GF-D8 (cell line): ENCODE measurements at places on chromosomes 6 and 20.

DNA sequence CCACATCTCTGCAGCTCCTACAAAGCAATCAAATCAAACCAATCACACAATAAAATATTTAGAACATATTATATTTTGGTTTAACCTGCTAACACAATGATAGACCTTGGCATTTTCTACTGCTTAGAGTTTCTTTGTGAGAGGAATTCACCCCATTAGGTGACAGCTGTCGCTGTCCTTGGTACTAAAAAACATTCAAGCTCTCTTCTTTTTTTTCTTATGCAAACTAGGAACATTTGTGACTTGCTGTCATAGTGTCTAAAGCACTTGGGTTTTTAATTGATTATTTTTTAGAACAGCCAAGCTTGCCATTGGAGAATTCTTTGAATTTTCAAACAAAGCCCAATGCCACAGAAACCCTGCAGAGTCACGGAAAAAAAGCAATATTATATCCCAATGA, 46.4 kb downstream of the CNR1 start:
- no peak for DNase-seq

DNA sequence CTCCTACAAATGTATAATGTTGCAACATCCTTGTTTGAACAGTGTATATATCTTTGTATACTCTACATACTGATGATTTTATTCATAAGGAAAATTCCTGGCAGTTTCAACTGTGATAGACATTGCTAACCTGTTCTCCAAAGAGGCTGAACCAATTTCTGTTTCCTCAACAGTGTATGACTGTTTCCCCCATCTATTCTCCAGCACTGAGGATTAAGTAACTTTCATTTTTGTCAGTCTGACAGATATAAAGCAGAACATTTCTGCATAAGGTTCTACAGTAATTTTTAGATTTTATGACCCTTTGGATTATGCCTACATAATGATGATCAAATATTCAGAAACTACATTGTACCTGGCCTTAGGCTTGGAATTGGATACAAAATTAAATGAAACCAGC, 9.9 kb downstream of the PPP1R16B start:
- DNase-seq: no peak

GRCh38 chr6:10901770-10902169, 14.9 kb downstream of the SYCP2L start:
- DNase-seq: peak; percentile 36

GRCh38 chr20:21125072-21125848, 622 bp upstream of the KIZ start:
- no peak for DNase-seq

- peak; percentile 55 for DNase-seq
These were observed 7.3 kb downstream of the PNRC1 start for GRCh38 chr6:89087881-89088280.
